ENCODE measurements at places on chromosomes 12 and 14. TPM values are rescaled to one million over a fixed set of nuclear protein-coding genes. Genes with fewer than 3 reads are reported as not detected.

Gene MORN3
- 0.32 TPM for total RNA-seq

Gene ARHGAP9
- 3.6 TPM for total RNA-seq

Gene ULK1
- total RNA-seq = 40.5 TPM

Gene OTX2
- total RNA-seq = not detected

Gene SLC10A1
- total RNA-seq = 0.06 TPM

DNA sequence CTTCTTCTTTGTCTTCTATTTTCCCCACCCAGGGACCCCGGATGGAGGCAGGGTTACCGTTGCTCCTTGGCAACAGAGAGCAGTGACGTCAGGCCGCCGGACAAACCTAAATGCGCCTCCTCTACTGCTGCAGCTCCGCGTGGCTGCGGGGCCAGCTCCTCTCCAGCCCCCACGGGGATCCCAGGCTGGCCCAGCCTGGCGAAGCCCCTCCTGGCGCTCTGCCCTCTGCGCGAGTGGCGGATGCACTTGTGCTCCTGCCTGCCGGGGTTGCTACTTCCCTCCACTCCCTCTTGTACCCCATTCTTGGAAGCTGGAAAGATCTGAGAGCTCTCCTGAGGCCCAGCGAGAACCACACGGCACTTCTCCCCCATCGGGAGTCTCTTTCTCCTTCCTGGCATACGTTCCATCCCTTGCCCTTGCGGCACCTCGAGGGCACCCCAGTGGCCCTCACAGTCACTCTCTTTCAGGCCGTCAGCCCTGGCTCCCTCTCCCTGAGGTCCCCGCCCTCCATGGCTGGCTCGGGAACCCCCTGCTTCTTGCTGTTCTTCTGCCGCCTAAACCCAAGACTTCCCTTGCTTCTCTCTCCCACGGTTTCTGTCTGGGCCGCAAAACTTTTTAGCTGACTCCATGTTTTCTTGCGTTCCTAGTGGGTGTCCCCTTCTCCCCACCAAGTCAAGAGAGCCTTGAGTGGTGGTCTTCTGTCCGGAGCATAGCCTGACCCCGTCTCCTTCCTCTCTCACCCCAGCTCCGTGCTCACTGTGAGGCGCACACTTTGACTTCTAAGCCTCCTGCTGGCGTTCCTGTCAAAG is 121.7 kb downstream of the PAPOLA start:
- H3K27me3 ChIP-seq = no peaks in the 10 kb centered on the region
- no peak overlapping the region for H3K27ac ChIP-seq
- DNase-seq = no peak
- H3K4me3 ChIP-seq = no peak overlapping the region

DNA sequence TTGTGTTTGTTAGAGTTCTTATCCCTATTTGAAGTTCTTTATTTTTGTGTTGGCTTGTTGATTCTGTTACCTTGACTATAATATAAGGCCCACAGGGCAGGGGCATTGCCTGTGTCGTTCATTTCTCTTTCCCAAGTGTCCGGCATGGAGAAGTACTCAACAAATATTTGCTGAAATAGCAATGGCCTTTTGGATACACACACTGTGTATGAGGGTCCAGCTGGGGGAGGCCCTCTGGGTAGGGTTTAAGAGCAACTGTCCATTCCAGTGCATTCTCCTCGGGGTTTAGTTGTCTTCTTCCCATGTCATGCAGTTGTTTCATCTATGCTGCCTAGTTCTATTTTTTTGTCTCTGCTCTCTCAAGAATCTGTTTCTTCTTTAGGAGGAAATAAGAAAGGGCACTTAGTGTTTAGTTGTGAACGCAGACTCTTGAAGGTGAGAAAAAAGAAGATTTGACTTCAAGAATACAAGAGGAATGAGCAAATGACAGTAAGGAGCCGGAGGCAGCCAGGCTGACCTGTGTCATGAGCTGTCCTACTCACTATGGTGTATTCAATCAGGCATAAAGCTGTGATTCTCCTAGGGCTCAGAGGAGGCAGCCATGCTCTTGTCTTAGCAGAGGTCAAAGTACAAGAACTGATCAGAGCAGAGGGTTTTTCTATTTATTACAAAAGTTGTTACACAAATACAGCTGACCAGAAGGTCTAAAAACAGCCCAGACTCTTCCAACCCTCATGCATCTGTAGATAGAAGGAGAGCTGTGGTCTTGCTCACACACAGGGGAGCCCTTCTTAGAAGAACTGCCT is 10.2 kb downstream of the ERG28 start:
- peaks cover 4% of the 10 kb centered on the region for H3K4me1 ChIP-seq
- no peak overlapping the region for H3K4me3 ChIP-seq
- DNase-seq = no peak
- H3K36me3 ChIP-seq = peaks cover 14% of the 10 kb centered on the region

DNA sequence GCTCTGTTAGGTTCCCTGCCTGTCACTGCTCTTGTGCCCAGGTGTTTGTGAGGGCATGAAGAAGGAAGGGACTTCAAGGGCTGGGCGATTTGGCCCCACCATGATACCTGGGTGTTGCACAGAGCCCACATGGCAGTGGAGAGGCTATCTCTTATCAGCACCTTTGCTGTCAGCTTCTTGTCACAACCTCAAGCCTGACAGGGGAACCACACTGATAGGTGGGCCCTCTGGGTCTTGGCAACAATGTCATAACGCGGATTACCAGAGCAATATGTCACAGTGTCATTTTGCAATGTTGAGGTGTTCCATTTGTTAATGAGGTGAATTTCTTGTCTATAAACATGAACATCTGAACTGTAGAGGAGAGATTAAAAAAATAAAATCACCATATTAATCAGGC is 22.9 kb upstream of the CACNA1C start:
- no peak for DNase-seq
- no peak overlapping the region for H3K4me3 ChIP-seq
- no peak overlapping the region for H3K27ac ChIP-seq
- H3K27me3 ChIP-seq = no peaks in the 10 kb centered on the region

GRCh38 chr12:131283191-131283861 is 329.6 kb downstream of the ADGRD1 start:
- H3K27ac ChIP-seq = no peak overlapping the region
- H3K27me3 ChIP-seq = no peaks in the 10 kb centered on the region
- DNase-seq = no peak
- H3K4me3 ChIP-seq = no peak overlapping the region
- H3K36me3 ChIP-seq = no peaks in the 10 kb centered on the region

- DNase-seq = no peak
- no peaks in the 10 kb centered on the region for H3K27me3 ChIP-seq
- no peaks in the 10 kb centered on the region for H3K4me1 ChIP-seq
- no peak overlapping the region for H3K4me3 ChIP-seq
Measured at GRCh38 chr14:34359420-34360117, 102.5 kb downstream of the SPTSSA start.

DNA sequence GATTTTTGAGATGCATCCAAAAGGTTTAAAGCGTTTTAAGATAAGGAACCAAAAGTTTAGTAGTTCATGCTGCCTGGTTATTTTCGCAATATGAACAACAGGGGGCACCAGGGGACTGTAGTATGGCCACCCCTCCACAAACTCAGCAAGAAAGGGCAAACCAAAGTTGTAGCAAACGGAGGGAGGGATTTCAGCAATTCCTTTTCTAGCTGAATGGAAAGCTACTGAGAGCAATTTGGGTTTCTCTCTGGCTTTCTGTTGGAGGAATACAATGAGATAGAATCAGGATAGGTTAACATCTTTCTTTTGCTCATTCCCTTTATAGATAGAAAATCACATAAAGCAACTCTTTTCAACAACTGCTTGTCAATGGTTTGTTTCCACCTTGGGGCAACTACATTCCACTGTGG is 62.5 kb downstream of the DRAM1 start:
- H3K36me3 ChIP-seq = no peaks in the 10 kb centered on the region
- H3K27me3 ChIP-seq = no peaks in the 10 kb centered on the region
- no peaks in the 10 kb centered on the region for H3K4me1 ChIP-seq
- no peak overlapping the region for H3K27ac ChIP-seq
- no peak overlapping the region for H3K4me3 ChIP-seq

DNA sequence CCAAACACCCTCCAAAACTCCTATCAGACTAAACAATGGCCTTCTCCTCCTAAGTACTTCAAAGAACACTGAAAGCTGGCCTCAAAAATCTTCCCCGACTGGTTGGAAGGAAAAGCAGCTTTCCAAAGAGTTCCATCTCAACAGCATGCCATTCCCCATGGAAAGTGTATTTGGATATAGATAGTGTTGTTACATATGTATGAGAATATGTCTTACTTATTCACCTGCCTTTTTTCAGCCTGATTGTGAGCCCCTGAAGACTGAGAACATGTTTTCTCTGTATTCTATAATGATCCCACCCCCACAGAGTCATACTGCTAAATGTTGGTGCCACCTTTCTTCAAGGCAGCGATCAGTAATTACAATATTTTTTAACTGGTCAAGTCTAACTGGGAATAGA is 185.4 kb upstream of the G2E3 start:
- no peaks in the 10 kb centered on the region for H3K27me3 ChIP-seq
- H3K4me3 ChIP-seq = no peak overlapping the region
- no peaks in the 10 kb centered on the region for H3K36me3 ChIP-seq
- H3K27ac ChIP-seq = no peak overlapping the region
- no peaks in the 10 kb centered on the region for H3K4me1 ChIP-seq

DNA sequence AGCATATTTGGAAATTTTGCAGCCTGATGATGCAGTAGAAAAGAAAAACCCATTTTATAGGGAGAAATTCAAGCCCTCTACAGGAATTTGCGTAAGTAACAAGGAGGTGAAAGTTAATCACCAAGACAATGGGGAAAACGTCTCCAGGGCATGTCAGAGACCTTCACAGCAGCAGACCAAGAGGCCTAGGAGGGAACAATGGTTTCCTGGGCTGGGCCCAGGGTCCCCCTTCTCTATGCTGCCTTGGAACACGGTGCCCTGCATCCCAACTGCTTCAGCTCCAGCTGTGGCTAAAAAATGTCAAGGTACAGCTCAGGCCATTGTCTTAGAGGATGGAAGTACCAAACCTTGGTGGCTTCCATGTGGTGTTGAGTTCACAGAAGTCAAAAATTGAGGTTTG is 6.5 kb upstream of the KRT6C start:
- H3K4me1 ChIP-seq = no peaks in the 10 kb centered on the region
- no peak overlapping the region for H3K27ac ChIP-seq
- no peaks in the 10 kb centered on the region for H3K36me3 ChIP-seq

DNA sequence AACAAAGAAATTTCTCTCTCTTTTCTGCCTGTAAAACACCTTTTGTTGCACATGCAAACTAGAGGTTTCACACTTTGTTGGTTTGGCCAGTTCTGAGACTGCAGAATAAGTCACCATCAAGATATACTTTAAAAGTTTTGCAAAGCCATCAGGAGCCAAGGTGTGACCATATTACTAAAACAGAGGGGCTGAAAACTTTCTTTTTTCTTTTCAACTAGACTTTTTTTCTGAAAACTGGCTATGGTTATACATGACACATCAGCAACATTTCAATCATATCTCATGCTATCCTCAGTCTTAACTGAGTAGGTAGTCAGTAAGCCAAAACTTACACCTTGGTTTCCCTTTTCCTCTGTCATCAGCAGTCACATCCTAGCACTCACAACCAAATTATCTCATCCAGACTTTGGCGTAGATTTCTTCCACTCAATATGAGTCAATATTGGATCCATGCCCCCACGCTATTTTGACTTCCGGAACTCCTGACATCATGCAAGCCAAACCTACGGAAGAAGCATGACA is 4.1 kb upstream of the IFNG start:
- no peak for DNase-seq
- no peaks in the 10 kb centered on the region for H3K27me3 ChIP-seq
- no peak overlapping the region for H3K4me3 ChIP-seq
- H3K27ac ChIP-seq = no peak overlapping the region

DNA sequence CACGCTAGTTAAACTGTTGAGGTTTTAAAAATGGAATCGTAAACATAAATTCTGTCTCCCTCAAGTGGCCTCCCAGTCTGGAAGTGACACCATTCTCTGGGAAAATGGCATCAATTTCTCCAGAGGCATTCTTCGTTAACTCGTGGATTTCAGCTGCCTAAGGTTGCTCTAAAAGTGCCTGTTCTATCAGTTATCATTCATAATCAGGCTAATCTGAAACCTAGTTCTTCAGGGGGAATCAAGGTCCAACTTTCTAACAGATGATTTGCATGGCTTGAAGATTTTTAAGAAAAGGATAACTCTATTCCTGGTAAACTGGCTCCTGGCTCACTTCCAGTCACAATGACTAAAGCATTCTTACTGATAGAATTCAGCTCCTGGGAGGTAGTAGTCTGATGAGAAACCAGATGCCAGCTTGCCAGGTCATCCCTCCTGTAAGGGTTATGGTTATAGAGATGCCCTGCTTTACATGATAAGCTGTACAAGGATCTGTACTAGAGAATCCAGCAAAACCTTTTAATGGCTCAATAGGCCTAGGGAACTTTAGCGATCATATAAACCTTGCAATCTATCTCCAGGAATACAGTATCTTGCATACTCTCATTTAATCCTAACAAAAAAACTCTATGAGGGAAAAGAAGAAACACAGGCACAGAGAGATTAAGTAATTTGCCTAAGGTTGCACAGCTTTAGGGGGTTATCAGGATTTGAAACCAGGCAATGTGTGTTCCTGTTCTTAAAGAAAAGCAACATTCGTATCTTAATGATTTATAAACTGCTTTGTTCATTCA is 1.5 kb downstream of the L3HYPDH start:
- no peak overlapping the region for H3K27ac ChIP-seq
- H3K36me3 ChIP-seq = no peaks in the 10 kb centered on the region
- DNase-seq = no peak

- DNase-seq = no peak
- H3K4me3 ChIP-seq = no peak overlapping the region
- H3K27ac ChIP-seq = no peak overlapping the region
- no peaks in the 10 kb centered on the region for H3K36me3 ChIP-seq
Measured at GRCh38 chr12:47864646-47865235, 40.1 kb downstream of the VDR start.

DNA sequence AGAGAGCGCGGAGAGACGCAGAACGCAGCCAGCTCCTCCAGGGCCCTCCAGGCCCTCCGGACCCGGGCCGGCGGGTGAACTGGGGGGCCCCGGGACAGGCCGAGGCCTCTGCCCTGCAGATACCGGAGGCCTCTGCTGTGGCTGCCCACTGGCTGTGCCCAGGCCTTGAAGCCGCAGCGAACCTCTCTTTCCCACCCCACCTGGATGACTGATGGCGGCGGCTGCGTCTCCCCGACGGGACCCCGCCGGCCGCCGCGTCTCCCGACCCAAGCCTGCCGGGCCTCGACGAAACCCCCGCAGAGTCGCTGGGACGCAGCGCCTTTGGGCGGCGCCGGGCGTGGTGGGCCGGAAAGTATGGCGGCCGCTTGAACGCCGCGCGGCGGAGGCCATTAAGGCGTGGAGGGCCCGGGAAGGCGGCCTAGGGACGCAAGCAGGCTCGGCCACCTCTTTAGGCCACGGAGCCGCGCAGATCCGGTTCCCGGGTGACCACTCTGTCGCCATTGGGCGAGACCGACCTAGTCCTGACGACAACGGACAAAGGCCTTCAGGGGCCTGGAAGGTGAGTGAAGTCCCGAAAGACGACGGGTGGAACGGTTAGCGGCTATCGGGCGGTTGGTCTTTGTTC is 8.4 kb upstream of the ERGIC2 start:
- no peak for DNase-seq
- no peaks in the 10 kb centered on the region for H3K36me3 ChIP-seq
- H3K4me3 ChIP-seq = no peak overlapping the region
- no peaks in the 10 kb centered on the region for H3K27me3 ChIP-seq
- no peak overlapping the region for H3K27ac ChIP-seq

GRCh38 chr12:11134305-11134704 is at the start of gene TAS2R30:
TAS2R30 (minus strand) TSS chr12:11134644; CDS start chr12:11134244, 400 bp downstream.
- H3K36me3 ChIP-seq = no peaks in the 10 kb centered on the region
- no peak for DNase-seq
- no peaks in the 10 kb centered on the region for H3K27me3 ChIP-seq
- no peak within 1 kb of the TSS for H3K27ac ChIP-seq
- H3K4me1 ChIP-seq = no peaks in the 10 kb centered on the region
- H3K4me3 ChIP-seq = no peak within 1 kb of the TSS

GRCh38 chr12:109291117-109291516 is 18.0 kb downstream of the FOXN4 start:
- no peaks in the 10 kb centered on the region for H3K4me1 ChIP-seq
- H3K36me3 ChIP-seq = no peaks in the 10 kb centered on the region
- no peak for DNase-seq

All from pancreas (tissue), 10 donors.